Neural crest cell (in vitro differentiated cells): ENCODE measurements at places on chromosomes 7 and 10.

DNA sequence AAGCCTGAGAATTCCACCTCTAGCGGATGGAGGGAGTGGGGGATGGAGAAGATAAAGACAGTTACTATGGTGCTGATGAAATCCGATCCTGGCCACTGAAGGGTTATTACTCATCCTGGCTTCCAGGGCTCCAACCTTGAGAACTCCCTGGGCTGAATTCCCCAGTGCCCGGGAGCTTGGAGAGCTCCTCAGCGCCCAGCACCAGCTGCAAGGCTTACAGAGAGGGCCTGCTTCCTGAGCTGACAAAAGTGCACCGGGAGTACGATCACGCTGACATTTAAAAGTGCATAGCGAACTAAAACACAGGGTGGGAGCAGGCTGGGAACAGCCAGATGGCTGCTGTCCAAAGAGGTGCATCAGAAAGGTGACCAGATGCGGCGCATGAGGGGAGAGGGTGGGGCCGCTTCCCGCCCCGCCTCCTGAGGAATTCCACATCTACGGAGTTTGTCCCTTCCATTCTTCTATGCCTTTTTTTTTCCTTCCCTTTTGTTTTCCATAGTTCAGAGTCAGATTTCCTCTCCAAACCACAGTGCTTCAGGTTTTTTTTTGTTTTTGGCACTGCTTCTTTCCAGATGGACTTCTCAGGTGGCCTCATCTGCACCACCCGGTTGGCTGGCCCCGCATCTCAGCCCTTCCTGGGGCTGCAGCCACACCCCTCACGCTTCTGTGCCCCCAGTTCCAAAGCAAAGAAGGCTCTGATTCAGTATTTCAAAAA lies 62.4 kb upstream of the MKRN1 start:
- peak; percentile 20 for DNase-seq

DNA sequence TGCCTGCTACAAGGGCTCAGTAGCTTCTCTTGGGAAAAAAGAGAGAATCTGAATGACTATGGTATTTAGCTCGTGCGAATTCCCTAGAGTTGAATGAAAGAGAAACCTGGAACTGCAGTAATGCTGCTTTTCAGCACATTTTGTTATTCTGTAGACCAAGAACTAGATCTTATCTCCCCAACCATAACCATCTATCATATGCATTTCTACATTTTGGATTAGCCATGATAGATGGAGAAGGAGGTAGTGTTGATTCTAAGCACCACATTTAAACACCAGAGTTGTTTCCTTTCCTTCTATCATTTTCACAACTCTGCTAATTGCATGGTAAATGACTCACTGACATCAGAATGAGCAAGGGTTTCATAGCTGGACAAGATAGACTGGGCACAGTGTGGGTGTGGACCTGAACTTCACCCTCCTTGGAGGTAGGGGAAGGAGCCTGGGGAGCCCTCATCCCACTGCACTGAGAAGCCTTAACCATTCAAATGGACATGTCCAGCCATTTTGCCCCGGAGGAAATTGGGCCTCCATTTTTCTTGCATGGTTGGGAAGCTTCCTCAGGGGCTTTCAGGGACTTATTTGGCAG lies 55.3 kb upstream of the BMPER start:
- DNase-seq, result no peak

DNA sequence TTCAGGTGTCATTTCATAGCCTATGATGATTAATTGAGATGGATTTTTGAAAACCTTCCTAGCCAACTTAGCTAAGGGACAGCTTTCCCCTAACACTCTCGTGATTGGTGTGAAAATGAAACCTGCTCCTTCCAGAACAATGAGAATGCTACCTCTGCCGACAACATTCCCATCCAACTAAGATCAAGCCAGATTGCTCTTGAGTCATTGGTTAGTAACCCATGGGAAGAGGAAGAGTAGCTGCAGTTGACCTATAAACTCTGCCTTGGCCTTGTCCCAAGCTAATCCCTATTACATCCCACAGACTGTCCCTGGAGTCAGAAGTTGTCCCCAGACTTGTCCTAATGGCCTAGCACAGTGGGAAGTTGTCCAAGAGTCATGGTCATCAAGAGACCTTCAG lies 80.5 kb upstream of the SVIL start:
- no peak for DNase-seq

DNA sequence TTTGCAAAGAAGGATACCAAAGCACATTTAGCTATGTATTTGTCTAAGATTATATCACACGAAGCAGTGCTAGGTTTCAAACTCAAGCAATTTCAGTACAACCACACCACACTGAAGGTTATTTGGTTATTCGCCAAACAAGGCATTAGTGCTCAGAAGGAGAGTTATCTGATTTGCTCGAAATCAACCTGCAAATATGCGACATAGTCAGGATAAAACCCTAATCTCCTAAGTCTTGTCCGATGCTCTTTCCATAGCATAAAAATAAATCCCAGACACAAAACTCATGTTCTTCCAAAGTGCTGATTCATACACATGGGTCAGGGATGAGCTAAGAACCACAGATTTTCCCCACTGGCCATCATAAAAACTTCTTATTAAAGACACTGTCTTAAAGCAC lies 1288.0 kb upstream of the SORCS1 start:
- DNase-seq, result no peak

- DNase-seq, result no peak
Observed at GRCh38 chr10:48564466-48565160, 40.3 kb downstream of the ARHGAP22 start.

DNA sequence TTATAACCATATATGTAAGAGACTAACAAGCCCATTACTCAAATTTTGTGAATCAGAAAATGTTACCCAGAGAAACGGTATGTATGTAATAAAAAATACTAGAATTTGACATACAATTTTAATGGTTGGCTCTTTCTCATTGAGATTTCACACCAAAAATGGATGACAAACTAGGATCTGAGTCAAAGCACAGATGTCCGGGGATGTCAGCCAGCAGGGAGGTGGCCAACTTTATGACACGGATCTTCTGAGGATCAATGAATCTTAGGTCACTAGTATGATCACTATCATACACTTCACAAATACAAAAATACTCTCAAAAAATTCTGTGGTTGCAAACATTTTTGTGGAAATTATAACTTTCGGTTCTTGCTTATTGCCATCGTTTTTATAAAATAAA lies 173.5 kb upstream of the NFE2L3 start:
- DNase-seq, result no peak

GRCh38 chr10:35684586-35684985 lies 42.5 kb upstream of the FZD8 start:
- no peak for DNase-seq

DNA sequence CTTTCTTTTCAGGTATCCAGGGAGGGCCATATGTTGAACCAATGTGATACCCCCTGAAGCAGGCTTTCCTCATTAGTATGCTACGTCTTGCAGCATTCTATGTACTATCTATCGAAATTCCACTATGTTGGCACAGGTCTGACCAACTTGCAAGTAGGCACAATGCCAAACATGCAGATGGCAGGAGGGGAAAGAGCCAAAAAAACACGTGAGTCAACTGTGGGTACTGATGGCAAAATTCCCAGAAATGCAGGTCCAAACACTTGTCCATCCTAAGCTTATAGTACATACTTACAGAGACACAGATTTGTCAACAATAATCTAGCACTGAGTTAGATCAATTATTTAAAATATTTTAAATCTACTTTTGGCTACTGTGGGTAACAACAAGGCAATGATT lies 394.9 kb downstream of the DGKB start:
- DNase-seq, result no peak
